ENCODE measurements at places on chromosomes 1 and 21.
A peak's percentile ranks its signal among the peaks of the same experiment; 100 is the strongest.

GRCh38 chr1:234902774-234903547 lies 225.7 kb downstream of the TOMM20 start:
- DNase-seq: no peak

- no peak for DNase-seq
These were observed 33.0 kb downstream of the KCNC4 start for GRCh38 chr1:110243146-110243545.

GRCh38 chr21:31786164-31786920 lies 54.4 kb upstream of the SCAF4 start:
- no peak for DNase-seq

DNA sequence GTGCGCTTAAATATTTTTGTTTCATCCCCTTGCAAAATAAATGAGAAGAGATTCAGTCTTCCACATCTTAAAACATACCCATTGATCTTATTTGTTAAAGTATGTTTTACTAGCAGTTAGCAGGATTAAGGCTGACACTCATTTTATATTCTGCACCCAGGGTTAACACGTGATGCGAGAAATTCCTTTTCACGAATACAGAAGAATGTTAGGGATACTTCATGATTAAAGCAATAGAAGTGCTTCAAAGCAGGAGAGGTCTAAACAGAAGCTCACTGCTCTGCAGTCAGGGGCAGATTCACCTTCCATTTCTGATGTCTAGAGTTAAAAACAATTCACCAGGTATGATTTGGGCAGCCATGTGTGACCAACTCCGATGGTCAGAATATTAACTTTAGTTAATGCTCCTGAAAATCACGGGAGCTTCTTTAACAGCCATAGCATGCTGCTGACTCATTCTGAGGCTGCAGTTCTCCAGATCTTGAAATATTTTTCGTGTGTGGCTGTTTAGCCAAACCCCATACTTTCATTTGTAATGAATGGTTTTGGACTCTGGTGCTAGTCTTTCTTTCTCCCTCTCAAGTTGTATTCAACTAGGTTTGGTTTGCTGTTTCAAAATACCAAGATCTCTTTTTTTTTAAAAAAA lies 19.7 kb downstream of the BCAR3 start:
- no peak for DNase-seq

- DNase-seq: no peak
These were observed 567.3 kb upstream of the ADAMTS5 start for GRCh38 chr21:27534206-27534605.

GRCh38 chr1:220450927-220451326 lies 77.0 kb upstream of the MARK1 start:
- no peak for DNase-seq

- no peak for DNase-seq
These were observed 18.1 kb upstream of the SAMD13 start for GRCh38 chr1:84283381-84283780.

- peak; percentile 27 for DNase-seq
These were observed 21.0 kb upstream of the CBR3 start for GRCh38 chr21:36113647-36114428.

DNA sequence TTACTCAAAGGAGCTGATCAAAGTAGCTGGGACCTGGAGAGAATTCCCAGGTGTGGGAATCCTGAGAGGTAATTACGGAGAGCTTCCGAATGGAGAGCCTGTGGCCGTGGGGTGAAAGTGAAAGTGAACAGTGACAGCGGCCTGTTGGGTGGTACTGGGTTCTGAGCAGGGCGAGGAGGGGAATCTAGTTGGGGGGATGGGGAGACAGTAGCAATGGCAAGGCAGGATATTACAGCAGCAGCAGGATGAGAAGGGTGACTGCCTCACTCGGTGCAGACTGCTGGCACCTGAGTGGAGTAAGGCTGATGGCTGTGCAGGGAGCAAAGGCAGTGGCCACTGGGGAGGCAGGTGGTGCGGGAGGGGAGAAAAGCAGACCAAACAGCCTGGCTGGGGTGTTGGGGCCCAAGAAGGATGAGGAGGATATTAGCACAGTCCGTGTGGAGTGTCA lies 70.3 kb upstream of the PRDX6 start:
- no peak for DNase-seq

- no peak for DNase-seq
These were observed 151.7 kb upstream of the ZNF648 start for GRCh38 chr1:182213163-182213562.

DNA sequence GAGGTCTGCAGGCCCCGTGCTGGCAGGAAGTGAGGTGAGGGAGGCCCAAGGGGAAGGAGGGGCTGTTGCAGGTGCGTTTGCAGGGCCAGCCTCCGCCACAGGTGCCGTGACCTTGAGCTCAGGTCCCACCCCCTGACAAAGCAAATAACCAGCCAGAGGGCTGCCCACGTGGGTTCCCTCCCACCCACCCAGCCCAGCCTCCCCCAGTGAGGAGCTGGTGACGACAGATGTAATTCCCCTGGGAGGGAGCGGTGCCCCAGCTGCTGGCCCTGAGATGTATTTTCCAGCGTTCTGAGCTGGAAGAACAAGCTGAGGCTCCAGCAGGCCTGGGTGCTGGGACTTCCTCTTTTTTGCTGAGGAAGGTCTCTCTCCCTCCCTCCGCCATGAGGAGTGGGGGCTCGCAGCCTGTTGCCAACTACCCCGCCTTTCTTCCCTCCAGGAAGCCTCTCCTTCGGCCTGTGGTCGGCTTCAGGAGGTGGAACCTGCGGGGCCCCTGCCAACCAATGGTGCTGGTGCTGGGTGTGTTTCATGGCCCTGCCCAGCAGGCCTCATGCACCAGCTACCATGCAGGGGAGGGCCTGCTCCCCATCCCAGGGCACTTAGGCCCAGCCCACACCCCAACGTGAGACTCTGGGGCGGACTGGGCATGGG lies 153.2 kb downstream of the PRDM16 start:
- DNase-seq: no peak

DNA sequence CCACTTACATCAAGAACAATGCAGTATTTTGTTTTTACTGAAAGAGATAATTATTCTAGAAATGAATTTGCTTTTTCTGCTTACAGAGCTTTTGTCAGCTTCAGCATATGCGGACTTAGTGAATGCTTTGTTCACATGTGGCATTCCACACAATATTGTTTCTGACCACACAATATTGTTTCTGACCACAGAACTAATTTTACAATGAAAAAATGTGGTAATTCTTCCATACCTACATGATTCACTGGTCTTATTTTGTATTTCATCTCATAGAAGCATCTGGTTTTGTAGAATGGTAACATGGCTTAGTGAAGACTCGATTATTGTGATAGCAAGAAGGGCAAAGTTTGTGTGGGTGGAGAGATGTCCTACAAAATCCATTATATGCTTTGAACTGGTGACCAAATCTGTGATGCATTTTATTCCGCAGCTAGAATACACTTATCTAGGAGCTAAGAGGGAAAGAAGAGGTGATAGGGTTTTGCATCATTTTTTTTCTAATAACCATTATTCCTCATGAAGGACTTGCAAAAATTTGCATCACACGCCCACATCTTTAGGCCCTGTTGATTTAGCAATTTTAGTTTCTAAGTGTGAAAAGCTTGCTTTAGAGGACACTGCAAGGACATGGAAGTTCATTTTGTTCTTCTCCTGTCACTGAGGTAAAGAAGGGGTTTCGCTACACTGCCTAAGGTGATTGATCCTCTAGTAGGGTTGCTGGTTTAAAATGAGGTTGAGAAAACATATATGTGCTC lies 75.3 kb downstream of the HLX start:
- DNase-seq: no peak

- DNase-seq: no peak
These were observed 19.0 kb downstream of the FOXO6 start for GRCh38 chr1:41380195-41380594.

GRCh38 chr1:2317230-2318065 lies 73.9 kb downstream of the MORN1 start:
- DNase-seq: no peak

DNA sequence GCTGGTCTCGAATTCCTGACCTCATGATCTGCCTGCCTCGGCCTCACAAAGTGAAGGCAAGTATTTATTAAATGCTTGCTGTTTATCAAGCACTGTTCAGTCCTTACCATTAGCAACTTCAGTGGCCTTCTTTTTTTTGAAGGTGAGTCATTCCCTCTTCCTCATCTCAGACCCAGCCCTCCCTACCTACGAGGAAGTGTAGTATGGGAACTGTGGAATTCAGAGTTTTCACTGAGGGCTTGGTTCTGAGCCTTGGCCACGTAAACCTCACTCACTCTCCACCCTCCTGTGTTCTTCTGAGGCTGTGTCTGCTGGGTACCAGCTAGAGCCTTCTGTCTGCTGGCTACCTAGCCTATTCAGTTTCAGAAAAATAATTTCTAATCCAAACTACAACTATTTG lies 218.3 kb upstream of the SGIP1 start:
- no peak for DNase-seq

DNA sequence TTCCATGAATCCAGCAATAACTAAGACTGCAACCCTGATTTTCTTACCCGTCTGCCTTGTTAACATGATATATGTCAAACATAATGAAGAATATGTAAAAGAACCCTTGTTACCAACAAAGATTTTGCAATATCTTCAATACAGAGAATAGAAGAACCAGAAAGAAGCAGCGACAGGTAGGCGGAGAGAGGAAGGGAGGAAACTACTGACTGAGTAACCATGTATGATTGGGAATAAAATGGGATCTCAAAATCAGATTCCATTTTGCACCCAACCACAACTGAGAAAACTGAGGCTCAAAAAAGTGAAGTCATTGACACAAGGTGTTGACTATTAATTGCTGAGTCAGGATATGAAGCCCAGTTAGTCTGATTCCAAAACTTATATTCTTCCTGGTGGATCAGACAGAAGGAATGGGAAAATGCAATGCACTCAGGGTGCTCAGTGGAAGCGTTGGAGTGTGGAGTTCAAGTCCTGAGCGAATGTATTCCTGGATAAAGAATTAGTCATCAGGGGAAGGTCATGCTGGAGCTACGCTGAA lies 293.3 kb upstream of the GREM2 start:
- DNase-seq: no peak

GRCh38 chr1:6168947-6169586 lies 11.1 kb downstream of the CHD5 start:
- no peak for DNase-seq

DNA sequence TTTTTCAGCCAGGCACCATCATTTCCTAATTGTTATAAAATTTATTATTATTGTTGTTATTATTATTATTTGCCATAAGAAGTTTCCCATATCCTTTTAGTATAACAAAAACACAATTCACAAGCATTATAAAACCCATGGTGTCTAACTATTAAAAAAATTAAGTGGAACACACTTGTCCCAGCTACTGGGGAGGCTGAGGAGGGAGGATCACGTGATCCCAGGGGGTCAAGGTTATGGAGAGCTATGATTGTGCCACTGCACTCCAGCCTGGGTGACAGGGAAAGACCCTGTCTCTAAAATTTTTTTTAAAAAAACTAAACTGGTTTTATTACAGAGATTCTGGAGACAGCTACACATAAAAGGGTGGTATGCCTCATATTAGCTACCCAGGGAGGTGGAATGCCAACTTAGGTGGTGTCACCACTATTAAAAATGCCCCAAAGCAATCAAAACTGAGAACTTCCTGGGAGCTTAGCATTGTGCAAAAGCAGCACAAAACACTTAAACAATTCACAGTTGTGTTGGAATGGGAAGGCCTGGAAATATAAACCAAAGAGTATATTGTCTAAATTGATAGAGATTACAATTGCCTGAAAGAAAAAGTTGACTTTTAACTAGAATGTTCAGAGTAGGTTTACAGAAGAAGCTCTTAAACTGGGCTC lies 8.7 kb upstream of the RGS4 start:
- DNase-seq: no peak

- no peak for DNase-seq
These were observed 43.8 kb upstream of the MACF1 start for GRCh38 chr1:39160703-39161102.

DNA sequence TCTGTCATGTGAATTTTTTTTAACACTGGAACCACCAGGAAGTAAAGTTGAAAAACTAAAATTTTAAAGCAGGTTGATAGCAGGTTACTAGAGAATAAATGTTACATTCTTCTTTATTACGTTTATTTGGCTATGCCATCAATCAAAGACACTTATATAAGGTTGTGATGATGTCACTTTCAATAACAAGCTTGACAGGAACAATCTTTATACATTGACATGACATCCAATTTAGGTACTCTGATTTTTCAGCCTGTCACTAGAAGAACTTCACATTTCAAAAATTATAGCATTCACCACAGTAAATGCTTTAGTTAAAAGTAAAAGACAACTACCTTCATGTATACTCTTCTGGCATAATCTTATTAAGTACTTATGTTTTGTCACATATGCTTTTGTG lies 696.8 kb upstream of the NCAM2 start:
- no peak for DNase-seq

DNA sequence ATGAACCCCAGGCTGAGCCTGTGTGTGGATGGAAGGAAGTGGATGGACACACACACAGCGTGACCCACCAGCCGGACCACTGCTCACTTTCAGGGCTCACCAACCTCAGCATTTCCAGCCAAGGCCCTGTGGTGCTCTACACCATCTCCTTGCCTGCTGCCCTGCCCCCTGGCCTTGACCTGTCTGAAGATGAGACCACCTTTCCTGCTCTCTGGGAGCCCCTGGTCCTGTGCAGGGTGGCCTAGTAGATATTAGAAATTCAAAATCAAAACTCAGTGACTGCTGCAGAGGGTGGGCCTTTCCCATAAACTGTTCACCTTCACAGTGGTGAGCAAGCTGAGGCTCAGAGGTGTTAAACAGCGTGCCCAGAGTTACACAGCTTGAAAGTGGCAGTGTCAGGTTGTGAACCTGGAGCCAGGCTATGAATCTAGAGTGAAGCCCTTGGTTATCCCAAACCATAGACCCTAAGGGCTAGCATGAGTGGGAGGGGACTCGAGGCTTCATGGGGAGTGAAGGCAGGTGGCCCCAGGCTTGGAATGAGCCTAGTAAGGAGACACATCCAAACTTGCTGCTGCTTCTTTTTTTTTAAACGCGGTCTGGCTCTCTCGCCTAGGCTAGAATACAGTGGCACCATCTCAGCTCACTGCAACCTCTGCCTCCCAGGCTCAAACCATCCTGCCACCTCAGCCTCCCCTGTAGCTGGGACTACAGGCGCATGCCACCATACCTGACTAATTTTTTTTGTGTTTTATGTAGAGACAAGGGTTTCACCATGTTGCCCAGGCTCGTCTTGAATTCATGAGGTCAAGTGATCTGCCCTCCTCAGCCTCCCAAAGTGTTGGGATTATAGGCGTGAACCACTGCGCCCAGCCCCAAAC lies 41.5 kb downstream of the MAN1C1 start:
- no peak for DNase-seq

- no peak for DNase-seq
These were observed 6.8 kb downstream of the CDC14A start for GRCh38 chr1:100359139-100359538.

GRCh38 chr1:162916821-162917613 lies 56.0 kb upstream of the CCDC190 start:
- DNase-seq: no peak

- DNase-seq: no peak
These were observed 28.9 kb upstream of the SERBP1 start for GRCh38 chr1:67459068-67459467.

- DNase-seq: no peak
These were observed 105.6 kb downstream of the NTPCR start for GRCh38 chr1:233055879-233056641.

- no peak for DNase-seq
These were observed 108.8 kb downstream of the ITSN1 start for GRCh38 chr21:33751120-33751519.

GRCh38 chr1:236508593-236509027 lies 15.2 kb upstream of the LGALS8 start:
- DNase-seq: no peak

- DNase-seq: no peak
These were observed 398.3 kb upstream of the DUSP10 start for GRCh38 chr1:222140206-222140605.
